ENCODE measurements at places on chromosomes 6 and 20.

DNA sequence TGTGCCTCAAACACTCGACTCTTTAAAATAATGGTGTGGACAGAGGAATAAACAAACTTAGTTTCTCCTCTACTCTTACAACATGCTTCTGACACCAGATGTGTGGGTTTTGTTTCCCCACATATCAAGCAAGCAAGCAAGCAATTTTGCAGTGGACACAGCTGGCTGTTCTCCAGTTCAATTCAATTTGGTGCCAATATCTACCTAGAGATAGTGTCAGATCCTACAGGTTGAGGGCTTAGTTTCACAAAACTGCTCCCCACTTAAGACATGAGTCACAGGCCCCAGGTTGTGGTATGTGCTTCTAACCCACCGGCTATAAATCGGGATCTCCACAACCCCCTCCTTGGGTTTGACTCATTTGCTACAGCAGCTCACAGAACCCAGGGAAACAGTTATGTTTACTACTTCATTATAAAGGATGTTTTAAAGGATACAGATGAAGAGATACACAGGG lies 131.4 kb upstream of the TRAF3IP2 start:
- DNase-seq, result no peak

DNA sequence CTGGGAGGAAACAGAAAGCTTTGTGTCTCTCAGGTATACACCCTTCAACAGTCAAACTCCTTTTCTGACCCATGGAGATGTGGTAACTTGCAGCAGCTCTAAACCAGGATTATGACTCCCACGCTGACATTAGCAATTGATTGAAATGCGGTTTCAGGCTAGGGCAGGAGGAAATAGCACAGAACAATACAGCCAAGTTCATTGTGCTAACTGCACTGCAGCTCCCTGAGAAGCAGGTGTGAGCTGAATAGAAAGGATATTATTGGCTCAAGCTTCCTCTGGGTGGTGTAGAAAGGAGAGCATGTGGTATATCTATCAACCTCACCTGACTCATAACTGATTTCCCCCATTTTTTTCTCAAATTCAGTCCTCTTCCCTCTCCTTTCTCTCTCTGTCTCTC lies 612.3 kb upstream of the BTBD3 start:
- no peak for DNase-seq

DNA sequence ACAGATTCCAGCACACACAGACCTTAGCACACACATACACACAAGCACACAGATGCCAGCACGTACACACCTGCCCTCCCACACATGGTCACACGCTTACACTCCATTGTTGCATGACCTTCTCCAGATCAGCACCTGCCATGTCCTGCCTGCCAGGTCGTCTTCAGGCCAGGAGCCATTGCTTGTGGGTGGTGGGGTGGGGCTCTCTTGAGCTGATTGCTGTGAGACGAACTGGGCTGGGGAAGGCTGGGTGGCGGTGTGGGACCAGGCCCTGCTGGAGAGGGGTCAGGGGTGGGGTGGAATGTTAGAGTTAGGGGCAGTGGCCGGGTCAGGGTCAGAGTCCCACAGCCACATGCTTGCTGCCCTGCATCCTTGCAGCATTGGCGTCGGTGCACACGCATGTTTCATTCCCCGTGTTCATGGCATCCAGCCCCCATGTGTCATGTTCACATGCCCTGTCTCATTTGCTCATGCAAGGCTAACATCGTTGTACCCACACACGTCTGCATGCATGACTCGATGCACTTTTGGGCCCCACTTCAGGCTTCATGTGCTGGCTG lies 6.5 kb upstream of the NPBWR2 start:
- DNase-seq, result no peak

GRCh38 chr20:25341716-25342680 lies 48.6 kb downstream of the ABHD12 start:
- DNase-seq, result no peak

DNA sequence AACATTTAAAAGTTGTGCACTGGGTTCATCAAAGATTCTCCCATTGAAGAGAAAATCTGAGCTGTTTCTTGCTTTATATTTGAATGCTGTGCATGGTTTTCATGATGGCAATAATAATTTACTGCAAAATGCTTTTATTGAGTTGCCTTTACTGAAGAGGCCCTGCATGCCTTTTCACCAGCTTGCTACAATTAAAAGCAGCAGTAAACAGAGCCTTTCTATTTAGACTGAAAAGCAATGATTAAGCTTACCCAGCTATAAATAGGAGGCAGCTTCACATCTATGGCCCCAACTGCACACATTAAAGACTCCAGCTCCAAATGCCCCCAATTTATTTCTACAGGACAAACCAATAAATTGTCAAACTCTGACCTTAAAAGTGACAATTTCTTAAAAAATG lies 70.3 kb downstream of the ANKEF1 start:
- DNase-seq, result no peak

DNA sequence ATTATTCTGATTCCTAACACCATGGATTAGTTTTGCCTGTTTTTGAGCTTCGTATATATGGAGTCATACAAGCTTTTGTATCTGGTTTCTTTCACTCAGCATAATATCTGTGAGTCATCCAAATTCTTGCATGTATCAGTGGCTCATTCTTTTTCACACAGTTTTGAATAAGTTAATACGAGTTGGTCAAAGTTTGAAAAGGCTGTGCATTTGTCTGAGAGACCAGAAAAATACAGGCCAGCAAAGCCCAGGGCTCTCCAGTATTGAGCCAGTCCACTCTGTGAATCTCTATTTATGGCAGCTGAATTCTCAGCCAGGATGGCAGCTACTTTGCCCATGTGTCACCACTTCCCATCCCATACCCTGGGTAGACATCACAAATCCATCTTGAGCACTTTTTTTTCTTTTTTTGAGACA lies 7.2 kb upstream of the CHMP4B start:
- DNase-seq, result no peak

DNA sequence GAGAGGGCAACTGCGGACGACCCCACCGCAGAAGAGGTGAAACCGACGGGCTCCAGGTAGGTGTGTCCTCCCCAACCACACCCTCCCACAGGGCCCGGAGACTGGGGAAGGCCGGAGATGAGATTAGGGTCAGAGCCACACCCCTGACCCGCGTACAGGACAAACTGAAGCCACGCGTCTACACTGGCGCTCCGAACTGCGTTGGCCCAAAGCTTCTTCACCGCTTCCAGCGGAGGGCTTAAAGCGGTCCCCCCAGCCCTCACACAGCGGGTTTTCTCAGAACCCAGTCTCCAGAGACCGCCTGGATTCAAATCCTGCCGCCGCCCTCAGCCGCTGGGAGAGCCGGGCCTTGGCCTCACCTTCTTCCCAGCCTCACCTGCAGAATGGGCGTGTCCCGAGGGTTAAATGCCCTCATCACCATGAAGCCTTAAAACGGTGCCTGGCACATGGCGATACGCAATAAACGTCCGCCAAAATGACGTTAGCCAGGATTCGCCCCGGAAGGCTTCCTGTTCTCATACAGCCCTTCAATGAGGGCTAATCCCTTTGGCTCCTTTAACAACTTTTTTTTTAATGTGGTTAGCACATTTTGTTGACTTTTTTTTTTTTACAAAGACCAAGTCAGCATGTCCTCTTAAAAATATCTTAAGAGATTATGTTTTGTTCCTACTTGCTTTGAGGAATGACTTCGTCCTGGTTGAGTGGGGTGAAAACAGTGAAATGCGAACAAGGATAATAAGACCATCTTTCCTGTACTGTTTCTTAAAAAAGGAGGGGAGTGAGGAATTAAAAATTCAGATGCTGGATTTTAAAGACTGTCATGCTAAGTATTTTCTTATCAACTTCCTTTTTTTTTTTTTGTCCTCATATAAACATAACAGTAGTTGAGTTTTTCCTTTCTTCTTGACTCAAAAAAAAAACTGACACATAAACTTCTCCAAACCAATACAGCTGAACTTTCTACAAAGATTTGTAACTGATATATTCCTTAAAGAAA lies 15.1 kb upstream of the ZNF217 start:
- DNase-seq, result no peak

GRCh38 chr6:170443151-170443662 lies 109.9 kb downstream of the PSMB1 start:
- no peak for DNase-seq

DNA sequence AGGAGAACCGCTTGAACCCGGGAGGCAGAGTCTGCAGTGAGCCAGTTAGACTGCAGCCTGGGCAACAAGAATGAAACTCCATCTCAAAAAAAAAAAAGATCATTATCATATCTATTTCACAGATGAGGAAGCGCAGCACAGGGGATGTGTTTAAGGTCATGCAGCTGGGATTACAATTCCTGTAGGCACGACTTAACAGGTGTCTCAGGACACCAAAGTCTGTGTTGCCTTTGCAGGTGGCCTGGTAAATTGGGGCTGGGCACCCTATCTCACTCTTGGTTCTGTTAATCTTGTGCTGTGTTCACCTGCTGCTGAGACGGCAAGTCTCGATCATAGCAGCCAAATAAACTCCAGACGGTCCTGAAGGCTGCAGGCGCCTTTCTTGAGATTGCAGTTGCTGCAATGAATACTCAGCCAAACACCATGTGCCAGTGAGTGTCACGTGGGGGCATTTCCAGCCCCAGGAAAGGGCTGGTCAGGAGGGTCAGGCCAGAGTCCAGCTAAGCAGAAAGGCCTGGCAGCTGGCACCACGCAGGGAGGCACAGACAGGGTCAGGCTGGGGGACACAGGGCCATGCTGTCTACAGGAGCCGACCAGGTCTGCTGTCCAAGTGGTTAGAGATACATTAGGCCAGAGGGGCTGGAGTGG lies 55.8 kb downstream of the FGD2 start:
- no peak for DNase-seq

DNA sequence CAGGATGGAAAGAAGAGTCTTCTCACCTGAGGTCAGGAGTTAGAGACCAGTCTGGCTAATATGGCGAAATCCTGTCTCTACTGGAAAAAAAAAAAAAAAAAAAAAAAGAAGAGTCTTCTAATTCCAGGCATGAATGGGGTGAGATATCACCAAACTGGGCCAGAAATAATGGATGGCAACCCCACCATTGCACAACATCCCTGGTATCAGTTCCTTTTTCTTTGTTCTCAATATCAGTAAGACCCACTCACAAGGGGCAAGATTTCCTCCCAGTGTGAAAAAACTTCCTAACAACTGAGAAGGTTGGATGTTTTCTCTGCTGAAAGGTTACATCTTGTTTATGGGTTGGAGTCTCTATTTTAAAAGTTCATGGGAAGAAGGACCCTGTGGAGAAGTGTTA lies 23.6 kb upstream of the NR2E1 start:
- DNase-seq, result no peak

DNA sequence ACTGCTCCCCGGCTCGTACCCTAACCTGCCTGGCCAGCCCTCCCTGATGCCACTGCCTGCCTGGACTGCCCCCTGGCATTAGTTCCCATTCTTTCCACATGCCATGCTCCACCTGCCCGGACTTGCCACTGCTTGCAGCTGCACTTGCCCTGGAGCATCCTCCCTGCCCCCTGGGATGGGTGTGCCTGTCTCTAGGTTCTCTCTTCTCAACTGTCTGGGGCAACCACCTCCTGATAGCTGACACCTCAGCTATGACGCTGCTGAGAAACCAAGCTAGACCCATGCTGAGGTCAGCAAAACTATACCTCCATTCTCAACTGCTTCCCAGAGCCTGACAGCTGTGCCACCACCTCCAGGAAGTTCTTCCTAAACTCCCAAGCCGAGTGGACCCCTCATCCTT lies 72.1 kb downstream of the PERP start:
- DNase-seq, result no peak

All from stimulated activated CD4-positive, alpha-beta T cell treated with anti-CD3 and anti-CD28 coated beads, Interleukin-12 subunit alpha, Interleukin-12 subunit beta, amount 100 ng/mL, for 24 hours (primary cell).